ENCODE measurements at places on chromosomes 11 and 22. TPM values are rescaled to one million over a fixed set of nuclear protein-coding genes. Genes with fewer than 3 reads are reported as not detected.

OR5B3 gene
- not detected for total RNA-seq

C1QTNF5 gene
- not detected for total RNA-seq

PNPLA5 gene
- total RNA-seq, result not detected

LSP1 gene
- total RNA-seq, result 449 TPM

GRCh38 chr11:100208207-100208606, 478.9 kb upstream of the ARHGAP42 start:
- no peaks in the 10 kb centered on the region for H3K36me3 ChIP-seq
- no peaks in the 10 kb centered on the region for H3K4me1 ChIP-seq
- no peak overlapping the region for H3K4me3 ChIP-seq
- DNase-seq, result no peak

DNA sequence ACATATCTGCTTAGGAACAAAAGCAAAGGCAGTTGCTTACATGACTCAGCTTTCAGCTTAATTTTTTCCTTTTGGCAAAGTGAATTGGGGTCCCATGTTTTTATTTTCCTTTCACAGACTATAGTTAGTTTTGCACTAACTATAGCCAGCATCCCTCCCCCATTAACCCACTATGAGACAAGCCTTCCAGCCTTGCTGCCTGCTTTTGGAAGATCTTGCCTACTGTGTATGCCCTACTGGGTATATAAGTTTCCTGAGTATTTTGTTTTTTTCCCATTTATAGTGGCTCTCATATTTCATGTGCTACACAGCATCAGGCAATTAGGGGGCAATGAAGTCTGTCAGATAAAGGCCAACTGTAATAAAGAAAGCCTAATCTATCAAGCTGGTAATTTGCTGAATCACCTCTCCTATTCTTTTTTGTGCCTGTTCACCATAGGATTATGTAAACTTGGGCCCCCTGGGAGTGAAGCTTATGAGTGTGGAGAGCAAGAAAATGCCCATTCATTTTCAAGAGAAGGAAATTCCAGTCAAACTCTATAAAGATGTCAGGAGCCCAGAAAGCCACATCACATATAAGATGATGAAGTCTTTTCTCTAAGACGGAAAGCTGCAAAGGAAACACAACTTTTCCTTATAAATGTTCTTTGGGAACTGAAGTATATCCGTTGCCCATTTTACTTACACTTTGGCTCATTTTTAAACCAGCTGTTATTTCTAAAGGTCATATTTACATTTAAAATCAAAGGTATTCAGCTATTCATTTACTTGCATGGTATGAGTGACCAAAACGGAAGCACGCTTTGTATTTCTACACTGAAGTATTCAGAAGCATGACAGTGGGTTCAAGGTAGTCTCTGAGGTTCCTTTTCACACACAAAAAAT, 64.0 kb downstream of the CCDC83 start:
- H3K27ac ChIP-seq, result no peak overlapping the region
- H3K4me1 ChIP-seq, result peaks cover 4% of the 10 kb centered on the region
- H3K4me3 ChIP-seq, result no peak overlapping the region
- no peaks in the 10 kb centered on the region for H3K36me3 ChIP-seq
- peaks cover 6% of the 10 kb centered on the region for H3K27me3 ChIP-seq

DNA sequence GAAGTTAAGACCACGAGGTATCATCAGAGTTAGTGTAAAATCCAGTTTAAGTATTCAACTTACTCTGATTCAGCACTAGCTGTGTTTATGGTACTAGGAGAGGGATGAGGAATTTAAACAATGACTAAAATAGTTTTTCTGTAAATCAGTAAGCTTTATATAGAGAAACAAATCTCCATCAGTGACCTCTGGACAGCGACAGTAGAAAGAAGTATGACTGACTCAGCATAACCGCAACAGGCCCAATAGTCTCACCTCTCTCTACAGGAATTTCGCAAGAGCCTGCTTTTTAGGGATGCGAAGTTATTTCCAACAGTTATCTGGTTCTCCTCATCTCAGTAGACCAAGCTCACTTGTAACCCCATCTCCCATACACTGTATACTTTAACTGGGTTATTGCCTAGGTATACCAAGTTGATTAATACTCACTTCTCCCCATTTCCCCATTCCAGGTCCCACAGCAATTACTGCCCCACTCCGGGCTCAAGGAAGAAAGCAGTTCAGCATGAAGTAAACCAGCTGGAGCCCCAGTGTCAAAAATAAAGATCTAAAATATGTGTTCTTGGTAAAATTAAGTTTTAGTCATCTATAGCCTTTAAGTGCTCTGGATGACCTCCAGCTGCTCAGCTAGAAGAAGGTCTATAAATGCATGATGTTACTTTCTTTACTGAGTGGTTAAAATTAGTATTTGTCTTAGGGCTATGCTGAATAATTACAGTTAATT, 770.6 kb upstream of the CCDC90B start:
- H3K27ac ChIP-seq, result no peak overlapping the region
- no peaks in the 10 kb centered on the region for H3K27me3 ChIP-seq
- H3K36me3 ChIP-seq, result no peaks in the 10 kb centered on the region
- no peaks in the 10 kb centered on the region for H3K4me1 ChIP-seq
- DNase-seq, result no peak
- no peak overlapping the region for H3K4me3 ChIP-seq

- DNase-seq, result no peak
- no peaks in the 10 kb centered on the region for H3K27me3 ChIP-seq
These were observed 761 bp upstream of the TMEM25 start for GRCh38 chr11:118530180-118530682.

GRCh38 chr11:92848578-92848977, 120.9 kb upstream of the MTNR1B start:
- no peak overlapping the region for H3K4me3 ChIP-seq
- DNase-seq, result no peak
- no peaks in the 10 kb centered on the region for H3K36me3 ChIP-seq
- H3K4me1 ChIP-seq, result no peaks in the 10 kb centered on the region

DNA sequence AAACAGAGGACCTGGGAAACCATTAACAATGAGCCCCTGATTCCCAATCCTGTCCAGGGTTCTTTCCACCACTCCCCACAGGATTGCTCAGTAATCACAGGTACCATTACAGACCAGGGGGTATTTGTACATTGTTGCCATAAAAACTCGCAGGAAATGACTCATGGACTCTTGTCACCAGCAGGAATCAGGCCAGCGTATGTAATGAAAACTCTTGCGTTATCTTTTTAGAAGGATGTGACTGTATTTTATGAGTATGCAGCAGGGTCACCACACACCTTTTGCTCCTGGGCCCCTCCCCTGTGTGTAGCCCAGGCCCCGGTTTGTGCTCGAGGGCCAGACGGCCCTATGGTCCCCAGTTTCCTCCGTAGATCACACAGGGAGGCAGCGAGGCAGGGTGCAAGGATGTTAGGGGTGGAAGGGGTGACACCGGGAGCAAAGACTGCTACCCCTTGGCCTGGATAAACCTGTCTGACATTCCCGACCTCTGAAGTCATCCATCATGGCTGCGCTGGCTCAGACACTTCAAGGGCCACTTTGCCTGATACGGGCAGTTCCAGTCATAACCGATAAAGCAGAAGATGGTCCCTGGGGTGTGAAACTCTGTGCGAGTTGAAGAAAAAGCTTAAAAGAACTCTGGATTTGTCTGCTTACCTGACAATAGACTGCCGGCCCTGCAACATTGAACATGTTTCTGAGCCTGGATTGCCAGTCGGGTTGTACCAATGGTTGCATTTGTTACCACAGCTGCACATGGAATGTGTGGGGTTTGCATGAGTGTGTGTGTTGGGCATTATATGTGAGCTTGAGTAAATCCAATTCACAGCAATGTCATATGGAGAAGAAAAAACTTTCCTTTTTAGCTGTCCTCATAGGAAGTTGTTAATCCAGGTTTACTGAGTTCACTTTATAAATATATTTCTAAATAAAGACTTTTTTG, 56.9 kb downstream of the MICAL2 start:
- peaks cover 66% of the 10 kb centered on the region for H3K4me1 ChIP-seq
- peaks cover 86% of the 10 kb centered on the region for H3K36me3 ChIP-seq
- H3K27ac ChIP-seq, result peak overlapping the region; percentile 83

DNA sequence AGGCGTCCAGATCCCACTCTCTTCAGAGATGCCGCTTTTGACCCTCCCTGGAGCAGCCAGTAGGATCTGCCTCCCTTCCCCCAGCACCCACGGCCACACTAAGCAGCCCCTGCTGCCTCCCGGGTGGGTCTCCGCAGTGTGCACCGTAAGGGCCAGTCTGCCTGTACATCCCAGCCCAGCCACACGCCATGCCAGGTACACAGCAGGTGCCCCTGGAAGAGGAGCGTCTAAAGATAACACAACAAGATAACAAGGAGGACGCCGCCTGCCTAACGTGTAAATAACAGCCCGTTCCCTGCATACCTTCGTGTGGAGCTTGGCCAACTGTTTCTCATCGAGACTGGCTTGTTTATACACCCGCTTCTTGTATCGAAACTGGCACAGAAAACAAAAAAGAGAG, 139.4 kb downstream of the SHANK2 start:
- DNase-seq, result no peak
- no peak overlapping the region for H3K4me3 ChIP-seq
- H3K36me3 ChIP-seq, result no peaks in the 10 kb centered on the region
- H3K27me3 ChIP-seq, result no peaks in the 10 kb centered on the region

- H3K27me3 ChIP-seq, result no peaks in the 10 kb centered on the region
- no peak overlapping the region for H3K4me3 ChIP-seq
- DNase-seq, result no peak
- H3K27ac ChIP-seq, result peak overlapping the region; percentile 42
These were observed 8.9 kb downstream of the HIRA start for GRCh38 chr22:19422440-19423301.

GRCh38 chr22:32926600-32926999, 125.1 kb downstream of the TIMP3 start:
- no peak overlapping the region for H3K27ac ChIP-seq
- H3K36me3 ChIP-seq, result no peaks in the 10 kb centered on the region
- no peaks in the 10 kb centered on the region for H3K4me1 ChIP-seq
- H3K27me3 ChIP-seq, result peaks cover 1% of the 10 kb centered on the region

DNA sequence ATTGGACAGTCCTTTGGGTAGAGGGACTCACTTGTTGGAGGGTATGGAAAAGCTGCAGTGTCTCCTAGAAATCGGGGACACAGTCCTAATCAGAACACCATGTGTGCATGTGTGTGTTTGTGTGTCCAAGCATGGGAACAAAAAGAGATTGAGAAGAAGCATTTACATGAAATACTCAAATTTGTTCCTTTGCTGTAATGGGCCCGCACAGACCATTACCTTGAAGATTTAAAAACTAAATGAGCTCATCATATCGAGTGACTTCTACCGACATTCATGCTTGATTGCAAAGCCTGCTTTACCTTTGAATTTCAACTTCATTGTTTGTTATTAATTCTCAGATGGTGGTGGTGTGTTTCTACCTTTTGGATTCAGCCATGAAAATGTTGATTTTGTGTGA, 106.9 kb downstream of the ZBTB16 start:
- no peaks in the 10 kb centered on the region for H3K27me3 ChIP-seq
- peak overlapping the region; percentile 48 for H3K27ac ChIP-seq
- peaks cover 63% of the 10 kb centered on the region for H3K4me1 ChIP-seq
- H3K36me3 ChIP-seq, result no peaks in the 10 kb centered on the region

GRCh38 chr22:48709453-48709852, 1118.2 kb downstream of the BRD1 start:
- no peak overlapping the region for H3K4me3 ChIP-seq
- DNase-seq, result no peak
- H3K36me3 ChIP-seq, result no peaks in the 10 kb centered on the region
- no peaks in the 10 kb centered on the region for H3K4me1 ChIP-seq

- peaks cover 9% of the 10 kb centered on the region for H3K4me1 ChIP-seq
- DNase-seq, result no peak
- H3K36me3 ChIP-seq, result no peaks in the 10 kb centered on the region
- H3K4me3 ChIP-seq, result no peak overlapping the region
- peaks cover 4% of the 10 kb centered on the region for H3K27me3 ChIP-seq
- no peak overlapping the region for H3K27ac ChIP-seq
These were observed 32.4 kb downstream of the CNTF start for GRCh38 chr11:58654908-58655296.
